Endothelial cell of umbilical vein (primary cell): ENCODE measurements at places on chromosomes 6 and 20. TPM values are rescaled to one million over a fixed set of nuclear protein-coding genes. Genes with fewer than 3 reads are reported as not detected.

Gene RBM12
- total RNA-seq = 98.0 and 105 TPM in 2 replicates

Gene HRH3
- total RNA-seq = not detected in 2 replicates

DNA sequence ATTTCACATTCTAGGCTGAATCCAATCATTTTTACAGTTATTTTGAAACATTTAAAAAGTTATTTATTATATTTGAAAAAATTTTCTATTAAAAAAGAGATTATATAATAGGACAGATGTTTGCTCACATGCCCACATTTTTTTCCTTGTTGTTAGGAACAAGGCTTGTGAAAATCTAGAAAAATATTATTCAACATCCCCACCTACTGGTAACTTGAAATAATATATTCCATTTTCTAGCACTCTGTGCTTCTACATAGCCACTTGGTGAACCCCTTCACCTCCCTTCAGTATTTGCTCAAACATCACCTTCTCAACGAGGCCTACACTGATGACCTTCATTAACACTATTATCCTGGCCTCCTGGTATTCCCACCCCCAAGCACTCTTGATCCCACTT, 18.3 kb upstream of the GPRC6A start:
- DNase-seq = peak; percentile 36

DNA sequence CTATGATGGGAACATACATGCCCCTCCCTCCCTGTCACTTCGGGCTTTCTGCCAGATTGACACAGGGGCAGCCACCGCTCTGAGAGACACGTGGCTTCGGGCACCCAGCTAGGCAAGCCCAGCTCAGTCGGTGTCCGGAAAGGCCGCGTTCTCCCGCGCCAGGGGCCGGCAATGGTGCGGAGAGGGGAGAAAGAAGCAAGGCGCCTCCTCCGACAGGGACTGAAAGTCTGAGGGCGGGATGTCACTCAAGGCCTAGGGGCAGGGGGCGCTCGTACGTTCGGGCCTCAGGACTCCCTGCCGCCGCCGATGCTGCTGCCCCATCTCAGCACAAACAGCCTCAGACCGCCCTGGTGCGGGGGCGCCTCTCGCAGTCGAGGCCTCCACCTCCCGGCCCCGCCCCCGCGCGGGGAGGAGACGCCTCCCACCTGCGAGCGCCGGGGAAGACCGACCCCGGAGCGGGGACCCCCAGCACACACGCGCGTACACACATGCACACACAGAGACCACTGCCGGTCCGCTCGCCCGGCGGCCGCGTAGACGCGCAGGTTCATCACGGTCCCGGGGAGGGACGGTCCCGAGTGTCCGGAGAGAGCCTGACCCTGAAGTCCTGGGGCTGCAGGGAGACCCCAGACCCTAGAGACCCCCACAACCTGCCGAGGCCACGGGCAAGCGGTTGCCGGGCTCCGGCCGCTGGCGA, 1.9 kb downstream of the GRM4 start:
- DNase-seq = peak; percentile 15

- no peak for DNase-seq
Measured at GRCh38 chr6:35185302-35185681, 28.5 kb upstream of the SCUBE3 start.

DNA sequence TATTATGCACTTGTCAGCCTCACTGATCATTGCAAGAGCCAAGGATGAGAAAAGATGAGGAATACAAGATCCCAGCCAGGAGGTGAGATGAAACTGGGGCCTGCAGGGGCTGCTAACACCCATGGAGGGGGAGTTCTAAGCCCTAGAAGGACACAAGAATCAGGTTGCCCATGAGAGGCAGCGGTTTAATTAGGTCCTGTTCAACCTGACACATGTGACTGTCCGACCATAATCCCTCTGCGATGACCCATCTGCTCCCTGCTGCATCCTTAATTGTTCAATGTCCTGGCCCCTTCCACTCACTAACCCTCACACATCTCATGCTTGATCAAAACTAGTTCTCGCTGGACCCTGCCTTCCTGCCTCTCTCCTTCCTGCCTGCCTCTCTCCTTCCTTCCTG, 52.2 kb upstream of the NNAT start:
- no peak for DNase-seq

- DNase-seq = no peak
Measured at GRCh38 chr6:74222768-74223333, 526.8 kb downstream of the CD109 start.

GRCh38 chr6:136274062-136274461, 15.6 kb downstream of the BCLAF1 start:
- DNase-seq = no peak

DNA sequence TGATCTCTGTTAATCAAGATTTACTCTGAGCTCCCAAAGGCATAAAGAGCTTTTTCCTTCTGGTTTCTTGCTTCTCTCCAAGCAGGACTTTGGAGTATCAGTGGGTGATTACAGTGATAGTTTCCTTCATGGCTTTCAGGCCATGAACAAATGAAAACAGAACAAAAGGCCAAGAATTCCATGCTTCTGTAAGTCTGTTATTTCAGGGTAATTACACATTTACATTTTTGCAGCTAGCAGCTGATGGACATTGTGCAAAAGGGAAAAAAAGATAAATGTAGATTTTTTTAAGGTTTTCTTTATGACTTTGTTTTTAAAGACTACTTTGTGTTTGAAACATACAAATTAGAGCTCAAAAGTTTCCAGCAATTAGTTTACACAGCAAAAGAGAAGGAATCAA, 441.6 kb downstream of the PLCB1 start:
- DNase-seq = no peak

Gene ALDH5A1
- total RNA-seq = 1.1 and 1.8 TPM in 2 replicates

DNA sequence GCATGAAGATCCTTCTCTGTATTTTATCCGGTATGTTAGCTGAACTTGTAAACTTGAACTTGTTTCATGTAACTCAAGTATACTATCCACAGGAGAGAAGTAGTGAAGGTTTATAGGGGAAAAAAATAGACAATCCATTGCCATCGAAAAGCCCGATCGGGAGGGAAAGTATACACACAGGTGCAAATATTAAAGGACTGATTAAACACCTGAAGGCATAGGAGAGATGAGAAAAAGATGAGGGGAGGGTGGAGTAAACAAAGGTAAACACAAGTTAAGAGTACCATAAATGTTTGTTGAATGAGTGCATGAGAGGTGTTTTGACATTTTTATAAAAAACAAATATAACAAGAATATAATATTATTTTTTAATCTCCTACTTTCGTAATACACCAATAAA, 64.3 kb upstream of the CITED2 start:
- DNase-seq = no peak

DNA sequence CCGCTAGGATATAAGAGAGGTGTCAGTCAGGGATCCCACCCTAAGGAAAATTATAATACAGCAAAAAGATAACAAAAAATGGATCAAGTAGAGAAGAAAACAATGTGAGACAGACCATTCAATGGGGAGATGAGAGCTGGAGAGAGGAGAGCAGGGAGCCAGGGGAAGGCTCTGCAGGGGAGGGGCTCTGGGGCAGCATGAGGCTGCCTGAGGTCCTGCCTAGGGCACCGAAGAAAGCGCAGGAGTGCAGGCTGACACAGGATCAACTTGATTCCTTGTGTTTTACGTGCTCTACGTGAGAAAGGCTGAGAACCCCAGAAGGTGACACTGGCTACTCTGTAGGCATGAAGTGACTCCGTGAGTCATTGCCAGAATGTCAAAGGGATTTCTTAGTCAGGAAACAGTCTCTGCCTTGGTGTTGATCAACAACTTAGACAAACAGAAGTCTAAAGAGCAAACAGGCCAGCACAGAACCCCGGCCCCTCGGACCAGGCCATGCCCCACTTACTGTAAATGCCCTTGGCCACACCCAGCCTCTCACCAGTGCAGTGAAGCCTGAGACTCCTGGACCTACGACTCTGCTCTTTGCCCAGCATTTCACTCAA, 290.1 kb upstream of the PRDM1 start:
- no peak for DNase-seq

Gene ZNF337
- total RNA-seq = 12.9 and 16.7 TPM in 2 replicates

Gene SERPINB1
- 23.3 and 24.0 TPM in 2 replicates for total RNA-seq

Gene RNF144B
- 78.3 and 97.3 TPM in 2 replicates for total RNA-seq

Gene STXBP5
- 21.8 and 25.0 TPM in 2 replicates for total RNA-seq

Gene DNAAF9
- total RNA-seq = 16.7 and 20.9 TPM in 2 replicates

Gene CFAP206
- total RNA-seq = 0.20 and 0.21 TPM in 2 replicates
